Nucleus accumbens (tissue), 56 donors: ENCODE measurements at places on chromosomes 3 and 15.
A peak's percentile ranks its signal among the peaks of the same experiment; 100 is the strongest.

DNA sequence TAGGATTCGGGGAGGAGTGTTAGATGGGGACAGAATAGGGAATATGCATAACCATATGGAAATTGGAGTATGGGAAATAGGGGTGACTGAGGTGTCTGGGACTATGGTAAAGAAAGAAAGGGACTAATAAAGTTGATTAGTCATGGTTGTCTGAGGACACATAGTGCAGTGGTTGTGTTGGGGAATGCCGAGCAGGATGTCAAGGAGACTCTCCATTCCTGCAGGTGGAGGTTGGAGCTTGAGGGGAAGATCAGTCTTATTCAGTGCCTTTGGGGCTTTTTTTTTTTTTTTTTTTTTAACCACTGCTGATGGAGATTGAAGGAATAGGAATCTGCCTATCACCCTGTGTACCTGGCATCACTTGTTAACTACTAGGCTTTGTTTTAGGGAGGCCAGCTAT, 10.8 kb downstream of the NMD3 start:
- DNase-seq, result no peak

- DNase-seq, result no peak
These were observed 119.7 kb downstream of the CNTN4 start for GRCh38 chr3:2218375-2218774.

DNA sequence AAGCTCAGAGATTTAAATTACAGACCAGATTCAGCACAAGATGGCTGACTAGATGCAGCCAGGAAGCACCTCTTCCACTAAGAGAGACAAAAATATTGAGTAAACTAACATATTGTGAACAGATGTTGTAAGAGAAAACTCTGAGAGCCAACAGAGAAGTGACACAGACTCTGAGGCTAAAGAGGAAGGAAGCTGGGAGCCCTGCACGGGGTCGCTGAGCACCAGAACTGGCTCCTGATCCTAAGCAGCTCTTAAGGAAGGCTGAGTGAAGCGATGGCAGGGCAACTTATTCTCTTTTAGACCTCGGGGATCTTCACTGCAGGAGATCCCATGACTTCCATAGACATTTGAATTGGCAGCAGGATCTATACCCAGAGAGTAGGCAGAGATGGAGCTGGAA, 578.0 kb upstream of the GRM7 start:
- DNase-seq, result no peak

- DNase-seq, result no peak
These were observed 329.1 kb upstream of the ROPN1 start for GRCh38 chr3:124320976-124321375.

- DNase-seq, result no peak
These were observed 264.6 kb upstream of the TLE3 start for GRCh38 chr15:70362350-70362749.

- DNase-seq, result no peak
These were observed 134.1 kb downstream of the ISL2 start for GRCh38 chr15:76470691-76471090.

DNA sequence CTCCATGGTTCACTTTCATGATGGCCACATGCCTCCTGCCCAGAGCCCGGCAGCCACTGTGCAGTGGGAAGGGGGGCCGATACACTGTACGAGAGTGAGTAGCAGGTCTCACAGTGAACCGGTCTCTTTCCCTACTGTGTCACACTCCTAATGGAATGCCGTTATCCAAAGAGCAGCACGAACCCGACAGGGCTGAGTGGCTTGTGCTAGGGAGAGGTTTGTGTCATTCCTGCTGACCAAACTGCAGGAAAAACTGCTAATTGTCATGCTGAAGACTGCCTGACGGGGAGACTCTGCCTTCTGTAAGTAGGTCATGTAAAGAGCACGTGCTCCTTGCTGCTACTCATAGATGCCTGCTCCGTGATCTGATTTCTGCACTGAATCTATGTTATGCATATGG, 105.1 kb downstream of the ARPP21 start:
- no peak for DNase-seq

DNA sequence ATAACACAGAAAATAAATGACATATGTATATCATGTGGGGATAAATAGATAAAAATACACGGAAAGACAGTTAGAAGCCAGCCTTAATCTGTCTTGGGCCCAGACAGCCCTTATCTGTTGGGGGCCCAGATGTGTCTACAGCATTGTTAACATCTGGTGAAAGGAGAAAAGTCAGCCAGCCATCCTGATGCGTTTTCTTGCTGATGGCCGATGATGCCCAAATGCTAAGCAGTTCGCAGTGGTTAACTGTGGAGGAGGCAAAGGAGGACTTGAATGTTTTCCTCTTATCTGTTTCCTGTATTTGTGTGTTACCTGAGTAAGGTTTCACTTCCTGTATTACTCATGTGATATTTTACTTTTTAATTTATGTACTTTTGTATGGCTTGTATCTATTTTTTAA, 46.2 kb downstream of the NOX5 start:
- no peak for DNase-seq

DNA sequence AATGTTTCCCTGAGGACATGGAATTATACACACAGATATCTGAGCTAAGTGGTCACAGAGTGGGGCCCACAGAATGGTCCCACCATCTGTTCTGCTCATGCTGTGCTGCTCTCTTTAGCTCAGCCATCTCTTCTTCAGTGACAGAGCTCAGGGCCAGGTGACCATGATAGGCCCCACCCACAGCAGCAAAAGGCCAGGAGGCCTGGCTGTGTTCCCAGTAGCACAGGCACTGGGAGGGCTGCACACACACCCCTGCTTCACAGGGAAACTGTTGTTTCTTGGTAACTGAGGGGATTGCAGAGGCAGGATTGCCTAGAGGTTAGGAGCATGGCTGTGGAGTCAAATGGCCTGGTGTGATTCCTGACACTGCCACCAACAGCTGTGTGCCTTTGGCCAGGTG, 4.8 kb upstream of the FBXW12 start:
- no peak for DNase-seq

DNA sequence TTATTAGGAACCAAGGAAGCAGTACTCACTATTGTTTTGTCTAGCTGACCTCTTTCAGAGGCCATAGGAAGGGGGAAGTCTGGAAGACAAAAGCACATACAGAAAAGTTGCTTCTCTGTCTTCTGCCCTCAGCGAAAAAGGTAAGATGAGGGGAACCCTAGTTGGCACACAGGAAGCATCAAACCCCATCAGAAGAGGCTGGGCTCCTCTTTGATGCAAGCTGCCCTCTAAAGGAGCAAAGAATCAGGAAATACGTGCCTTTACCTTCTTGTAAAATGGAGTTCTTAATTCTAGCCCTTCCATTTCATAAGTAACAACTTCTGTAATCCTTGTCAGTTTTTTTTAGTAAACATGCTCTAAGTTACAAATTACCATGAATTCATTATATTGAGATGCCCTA, 12.5 kb downstream of the SPINK8 start:
- no peak for DNase-seq

DNA sequence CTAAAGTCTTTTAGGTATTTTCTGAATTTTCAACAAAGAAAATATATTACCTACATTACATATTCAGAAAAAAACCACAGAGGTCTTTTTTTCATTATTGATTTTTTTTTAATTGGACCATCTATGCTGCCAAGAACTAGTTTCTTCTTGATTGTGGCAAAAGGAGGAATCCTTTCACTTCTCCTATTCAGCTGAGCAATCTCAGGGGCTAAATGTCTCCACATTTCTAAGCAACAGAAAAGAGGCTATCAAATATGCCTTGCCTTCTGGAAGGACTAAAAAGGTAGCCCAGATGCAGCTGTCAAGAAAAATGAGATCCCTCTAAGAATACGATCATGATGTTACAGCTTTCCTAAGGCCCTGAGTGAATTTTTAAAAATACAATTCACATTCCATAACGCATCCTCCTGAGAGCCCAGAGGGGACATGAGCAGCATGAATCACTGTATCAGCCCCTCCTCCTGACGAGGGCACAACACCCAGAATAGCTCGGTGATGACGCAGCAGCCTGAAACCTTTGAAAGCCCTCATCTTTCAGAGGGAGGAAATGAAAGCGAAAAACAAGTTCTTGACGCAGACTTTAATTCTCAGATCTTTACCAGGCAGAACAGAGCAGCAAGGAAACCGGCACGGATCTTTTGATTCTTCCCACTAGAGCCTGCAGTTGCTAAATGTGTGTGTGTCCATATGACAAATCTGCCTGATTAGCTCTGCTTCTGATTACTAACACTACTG, 24.6 kb downstream of the RUBCN start:
- peak; percentile 82 for DNase-seq

DNA sequence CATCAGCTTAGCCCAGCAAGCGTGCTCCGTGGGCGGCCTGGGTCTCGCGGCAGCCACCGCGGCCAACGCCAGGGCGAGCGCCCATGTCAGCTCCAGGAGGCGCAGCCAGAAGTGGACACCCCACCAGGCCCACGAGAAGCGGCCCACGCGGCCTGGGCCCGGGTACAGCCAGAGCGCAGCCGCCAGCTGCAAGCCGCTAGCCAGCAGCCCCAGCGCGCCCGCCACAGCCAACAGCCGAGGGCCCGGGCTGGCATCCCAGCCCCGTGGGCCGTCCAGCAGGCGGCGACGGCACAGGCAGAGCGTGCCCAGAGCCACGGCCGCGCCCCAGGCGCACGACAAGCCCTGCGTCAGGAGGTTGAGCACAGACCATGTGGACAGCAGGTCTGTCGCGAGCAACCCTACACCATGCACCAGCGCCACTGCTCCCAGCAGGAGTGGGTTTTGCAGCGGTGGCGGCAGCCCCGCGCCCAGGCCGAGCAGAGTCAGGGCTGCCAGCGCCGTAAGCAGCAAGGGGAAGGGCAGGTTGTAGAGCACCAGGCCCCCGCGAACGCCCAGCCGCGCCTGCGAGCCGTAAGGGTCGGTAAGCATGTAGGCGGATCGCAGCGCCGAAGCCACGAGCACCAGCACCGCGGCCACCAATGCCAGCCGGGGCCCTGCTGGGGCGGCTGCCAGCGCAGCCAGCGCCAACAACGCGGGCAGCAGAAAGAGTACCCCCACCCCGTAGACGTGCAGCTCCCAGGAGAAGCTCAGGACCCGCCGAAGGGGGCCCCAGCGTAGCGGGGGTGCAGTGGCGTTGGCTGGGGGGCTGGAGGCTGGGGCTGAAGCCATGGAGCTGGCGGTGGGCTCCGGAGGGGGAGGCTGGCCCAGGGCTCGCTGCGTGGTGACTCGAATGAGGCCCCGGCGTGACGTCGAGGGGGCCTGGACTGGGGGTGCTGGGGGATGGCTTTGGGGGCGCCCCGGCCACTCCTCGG, 4.9 kb downstream of the PRRT3 start:
- DNase-seq, result peak; percentile 43

- no peak for DNase-seq
These were observed 27.0 kb downstream of the PTH1R start for GRCh38 chr3:46904303-46905212.

DNA sequence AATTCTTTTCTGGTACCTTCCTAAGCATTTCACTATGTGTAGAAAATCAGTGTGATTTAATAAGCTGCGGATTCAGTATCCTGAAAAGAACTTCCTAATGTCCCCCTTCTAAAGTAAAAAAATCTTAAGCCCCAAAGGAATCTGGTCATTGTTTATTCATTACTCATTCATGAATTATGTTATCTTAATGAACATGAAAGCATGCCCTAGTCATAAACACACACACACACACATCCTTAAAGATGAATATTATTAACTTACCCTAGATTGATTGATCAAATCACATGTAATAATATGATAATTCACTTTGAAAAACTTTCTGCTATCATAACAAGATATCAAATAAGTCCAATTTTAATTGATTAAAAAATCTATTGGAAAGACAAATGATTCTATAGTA, 96.4 kb upstream of the BFSP2 start:
- no peak for DNase-seq

DNA sequence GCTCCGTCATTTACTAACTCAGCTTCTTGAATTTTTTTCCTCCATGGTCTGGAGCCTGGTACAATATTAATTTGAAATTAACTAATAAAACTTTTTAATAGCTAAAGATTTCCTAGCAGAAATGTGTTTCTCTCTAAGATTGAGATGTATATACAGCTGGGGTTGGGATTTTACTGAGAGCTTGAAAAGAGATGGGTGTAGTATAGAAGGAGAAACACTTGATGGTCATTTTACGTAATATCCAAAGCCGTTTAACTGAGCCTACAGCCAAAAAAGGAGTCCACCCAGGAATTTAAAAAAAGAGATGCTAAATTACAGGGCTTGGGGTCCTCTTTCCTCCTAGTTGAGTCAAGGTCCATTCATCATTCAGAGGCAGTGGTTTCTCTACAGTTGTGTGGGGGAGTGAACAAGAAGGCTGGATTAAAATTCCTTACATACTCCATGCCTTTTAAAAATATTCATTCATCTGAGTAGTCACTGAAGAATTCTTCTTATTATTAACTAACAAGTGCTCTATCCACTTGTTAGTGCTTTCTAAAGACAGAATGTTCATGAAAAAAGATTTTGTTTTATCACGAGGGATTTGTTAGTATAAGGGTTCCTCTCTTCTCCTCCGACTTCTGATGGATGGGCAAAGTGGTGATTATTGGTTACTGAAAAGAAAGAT, 255.3 kb upstream of the IL12A start:
- DNase-seq, result no peak

DNA sequence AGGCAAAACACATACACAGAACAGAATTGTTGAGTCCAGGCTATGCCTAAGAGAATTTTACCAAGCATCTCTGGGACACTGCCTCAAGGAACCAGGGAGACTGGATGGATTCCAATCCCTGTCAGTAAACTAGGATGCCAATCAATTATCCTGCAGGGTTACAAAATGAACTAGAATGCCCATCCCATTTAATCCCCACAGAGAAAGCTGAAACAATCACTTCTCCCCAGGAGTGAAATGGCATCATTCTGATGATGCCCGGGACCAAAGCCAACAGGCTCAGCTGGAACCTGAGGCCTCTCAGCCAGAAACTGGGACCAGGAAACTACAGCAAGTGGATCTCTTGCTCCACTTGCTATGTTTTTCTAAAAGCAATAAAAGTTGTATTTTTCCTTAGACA, 130.0 kb upstream of the TJP1 start:
- no peak for DNase-seq

- DNase-seq, result no peak
These were observed 20.0 kb downstream of the PLCL2 start for GRCh38 chr3:16904423-16905417.

DNA sequence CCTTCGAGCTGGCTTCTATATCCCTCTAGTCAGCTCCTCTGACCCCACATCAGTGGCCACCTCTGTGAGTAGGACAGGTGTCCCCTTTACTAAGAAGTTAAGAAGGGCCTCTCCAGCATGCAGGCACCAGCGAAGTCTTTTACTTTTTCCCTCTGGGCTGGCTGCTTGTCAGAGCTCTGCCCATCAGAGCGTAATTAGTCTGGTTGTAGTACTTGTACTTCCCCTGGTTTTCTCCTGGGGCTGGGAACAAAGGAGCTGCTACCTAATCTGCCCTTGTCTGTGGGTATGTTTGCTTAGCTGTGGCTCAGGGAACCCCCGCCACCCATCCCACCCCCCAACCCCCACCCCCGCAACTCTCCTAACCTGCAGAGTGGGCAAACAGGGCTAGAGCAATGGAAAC, 27.4 kb upstream of the ALPK3 start:
- DNase-seq, result no peak
